ENCODE measurements at places on chromosomes 16 and 17.

DNA sequence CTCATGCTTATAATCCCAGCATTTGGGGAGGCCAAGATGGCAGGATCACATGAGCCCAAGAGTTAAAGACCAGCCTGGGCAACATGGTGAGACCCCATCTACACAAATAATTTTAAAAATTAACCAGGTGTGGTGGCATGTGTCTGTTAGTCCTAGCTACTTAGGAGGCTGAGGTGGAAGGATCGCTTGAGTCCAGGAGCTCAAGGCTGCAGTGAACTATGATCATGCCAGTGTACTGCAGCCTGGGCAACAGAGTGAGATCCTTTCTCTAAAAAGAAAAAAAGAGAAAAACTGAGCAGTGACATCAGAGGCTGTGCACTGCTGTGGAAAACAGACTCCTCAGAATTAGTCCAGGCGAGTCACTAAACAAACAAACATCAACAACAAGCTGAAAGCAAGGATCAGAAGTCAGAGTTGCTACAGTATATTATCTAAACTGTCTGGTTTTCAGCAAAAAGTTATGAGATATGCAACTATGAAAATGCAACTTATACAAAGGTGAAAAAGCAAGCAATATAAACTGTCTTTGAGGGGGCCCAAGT lies 39.3 kb downstream of the CBFB start:
- DNase-seq: no peak

GRCh38 chr17:44758414-44759085 lies at the start of gene ADAM11:
Gene ADAM11 (plus strand): TSS chr17:44758988. CDS start chr17:44759200, 212 bp downstream.
- no peak for DNase-seq

- DNase-seq: no peak
These were observed 1.6 kb downstream of the DRC7 start for GRCh38 chr16:57696240-57696639.

- no peak for DNase-seq
These were observed 39.5 kb downstream of the GPT2 start for GRCh38 chr16:46923513-46924295.

GRCh38 chr16:5030251-5030870 lies 3.4 kb downstream of the NAGPA start:
- DNase-seq: no peak

GRCh38 chr16:14564861-14565687 lies 65.0 kb downstream of the PARN start:
- no peak for DNase-seq

Measured in activated CD4-positive, alpha-beta T cell treated with anti-CD3 and anti-CD28 coated beads, Interleukin-2, Interleukin-6, amounts not matched to agents 100 ng/mL and 50 ng/mL, durations not matched to agents 16 hours and 8 hours (primary cell).